ENCODE measurements at places on chromosomes 6 and 20.
A peak's percentile ranks its signal among the peaks of the same experiment; 100 is the strongest.

- DNase-seq: no peak
Measured at GRCh38 chr6:166382500-166382932, 224 bp downstream of the MPC1 start.

- no peak for DNase-seq
Measured at GRCh38 chr20:47887477-47888080, 102.3 kb upstream of the SULF2 start.

DNA sequence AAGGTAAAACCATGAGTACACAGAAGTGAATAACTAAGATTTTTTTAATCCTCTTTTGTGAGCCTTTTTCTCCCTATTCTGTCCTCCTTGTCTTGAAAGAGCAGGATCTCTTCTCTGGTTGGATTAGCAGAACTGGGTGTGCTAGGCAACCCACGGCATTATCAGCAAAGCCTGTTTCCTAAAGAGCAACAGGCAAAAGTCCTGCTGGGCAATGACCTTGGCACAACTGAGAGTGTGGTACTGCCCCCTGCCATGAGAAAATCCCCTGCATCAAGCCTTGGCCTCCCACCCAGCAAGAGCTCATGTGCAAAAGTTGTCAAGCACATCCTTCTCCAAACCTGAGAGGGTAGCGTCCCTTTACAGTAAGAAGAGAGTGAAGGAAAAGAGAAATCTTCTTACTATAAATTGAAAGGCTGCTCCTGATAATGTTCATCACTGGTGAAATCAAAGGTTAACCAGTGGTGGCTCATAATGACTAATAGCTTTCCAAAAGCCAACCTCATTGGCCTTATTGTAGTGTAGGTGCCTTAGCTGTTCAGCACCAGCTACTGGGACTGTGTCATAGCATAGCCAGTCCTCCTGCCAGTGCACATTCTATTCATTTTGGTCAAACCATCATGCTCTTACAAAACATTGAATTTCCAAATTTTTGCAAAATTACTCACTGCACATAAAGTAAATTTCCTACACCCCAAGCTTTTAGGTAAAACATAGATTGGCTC lies 17.1 kb downstream of the KIF6 start:
- DNase-seq: no peak

DNA sequence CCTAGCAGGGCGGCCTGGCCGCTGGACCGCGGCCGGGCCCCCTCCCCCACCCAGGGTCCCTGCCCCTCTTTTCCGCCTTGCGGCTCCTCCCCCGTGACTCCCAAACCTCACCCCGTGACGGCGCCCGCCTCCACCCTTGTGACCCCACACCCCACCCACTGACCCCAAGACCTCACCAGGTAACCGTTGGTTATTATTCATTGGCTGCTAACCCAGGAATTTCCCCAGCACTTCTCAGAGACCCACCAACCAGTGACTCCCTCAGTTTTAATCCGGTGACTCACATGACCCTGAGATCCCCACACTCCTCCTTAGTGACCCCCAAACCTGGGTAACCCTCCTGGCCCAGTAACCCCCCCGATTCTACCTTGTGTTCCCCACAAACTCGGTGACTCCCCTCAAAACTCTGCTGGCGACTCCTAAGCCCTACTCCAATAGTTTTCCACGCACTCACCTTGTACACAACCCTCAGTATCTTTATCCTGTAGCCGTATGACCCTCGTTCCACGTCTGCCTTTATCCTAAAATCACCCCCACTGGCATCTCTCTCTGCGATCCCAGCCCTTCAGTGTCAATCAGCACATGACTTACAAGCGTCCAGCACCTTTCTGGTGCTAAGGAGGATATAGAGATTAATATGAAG lies 534 bp downstream of the ZNF76 start:
- DNase-seq: peak; percentile 56

GRCh38 chr6:149032599-149033405 lies 284.7 kb upstream of the TAB2 start:
- no peak for DNase-seq

- no peak for DNase-seq
Measured at GRCh38 chr6:168438783-168439520, 2.0 kb upstream of the SMOC2 start.

- no peak for DNase-seq
Measured at GRCh38 chr6:81401970-81402690, 350.4 kb downstream of the TENT5A start.

DNA sequence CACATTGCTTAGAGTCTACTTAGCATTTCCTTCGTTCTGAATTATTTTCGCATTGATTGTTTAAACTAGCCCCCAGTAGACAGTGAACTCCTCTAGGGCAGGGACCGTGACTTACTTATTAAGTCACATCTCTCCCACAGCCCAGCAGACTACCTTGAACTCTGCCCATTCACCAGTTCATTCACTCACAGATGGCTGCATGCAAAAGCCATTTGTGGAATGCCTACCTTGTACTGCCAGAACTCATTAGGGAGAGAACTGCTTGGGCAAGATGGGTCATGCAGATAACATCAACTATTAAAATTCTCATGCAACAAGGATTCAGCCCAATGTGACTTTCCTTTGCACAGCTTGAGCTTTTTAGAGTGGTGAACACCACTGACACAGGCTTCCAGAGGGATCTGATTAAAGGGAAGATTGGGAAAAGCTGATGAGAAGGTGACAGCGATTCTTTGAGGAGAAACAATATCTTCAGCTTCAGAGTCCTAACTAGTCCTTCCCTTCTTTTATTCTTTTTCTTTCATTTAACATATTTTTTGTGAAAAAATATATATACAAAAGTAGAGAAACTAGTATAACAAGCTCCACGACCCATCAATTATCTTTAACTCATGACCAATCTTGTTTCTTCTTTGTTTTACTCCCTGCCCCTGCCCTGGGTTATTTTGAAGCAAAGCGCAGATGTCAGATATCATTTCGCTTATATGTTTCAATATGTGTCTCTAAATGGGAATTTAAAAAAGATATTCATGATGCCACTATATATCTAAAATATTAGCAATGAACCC lies 273.9 kb downstream of the CDC5L start:
- DNase-seq: no peak

All from GM18507 (cell line).